ENCODE measurements at places on chromosomes 7 and 10.

DNA sequence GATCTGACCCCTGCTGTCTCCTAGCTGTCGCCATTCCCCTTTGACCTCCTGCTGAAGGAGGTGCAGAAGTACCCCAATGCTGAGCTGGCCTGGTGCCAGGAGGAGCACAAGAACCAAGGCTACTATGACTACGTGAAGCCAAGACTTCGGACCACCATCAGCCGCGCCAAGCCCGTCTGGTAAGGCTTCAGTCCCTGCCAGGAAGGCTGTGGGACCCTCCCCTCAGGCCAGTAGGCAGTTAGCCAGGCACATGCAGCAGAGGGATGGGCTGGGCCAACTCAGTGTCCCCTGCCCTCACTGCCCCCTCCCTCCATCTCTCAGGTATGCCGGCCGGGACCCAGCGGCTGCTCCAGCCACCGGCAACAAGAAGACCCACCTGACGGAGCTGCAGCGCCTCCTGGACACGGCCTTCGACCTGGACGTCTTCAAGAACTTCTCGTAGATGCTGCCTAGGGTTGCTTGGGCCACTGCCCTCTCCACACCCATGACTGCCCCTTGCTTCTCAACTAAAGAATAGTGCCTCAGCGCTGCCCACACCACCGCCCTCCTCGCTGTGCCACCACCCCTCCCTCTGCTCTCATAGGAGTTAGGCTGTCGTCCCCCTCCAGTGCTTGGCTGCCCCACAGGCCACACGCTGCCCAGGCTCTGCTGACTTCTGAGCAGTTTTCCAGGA lies 41.0 kb upstream of the ZMIZ2 start:
- no peak for DNase-seq

DNA sequence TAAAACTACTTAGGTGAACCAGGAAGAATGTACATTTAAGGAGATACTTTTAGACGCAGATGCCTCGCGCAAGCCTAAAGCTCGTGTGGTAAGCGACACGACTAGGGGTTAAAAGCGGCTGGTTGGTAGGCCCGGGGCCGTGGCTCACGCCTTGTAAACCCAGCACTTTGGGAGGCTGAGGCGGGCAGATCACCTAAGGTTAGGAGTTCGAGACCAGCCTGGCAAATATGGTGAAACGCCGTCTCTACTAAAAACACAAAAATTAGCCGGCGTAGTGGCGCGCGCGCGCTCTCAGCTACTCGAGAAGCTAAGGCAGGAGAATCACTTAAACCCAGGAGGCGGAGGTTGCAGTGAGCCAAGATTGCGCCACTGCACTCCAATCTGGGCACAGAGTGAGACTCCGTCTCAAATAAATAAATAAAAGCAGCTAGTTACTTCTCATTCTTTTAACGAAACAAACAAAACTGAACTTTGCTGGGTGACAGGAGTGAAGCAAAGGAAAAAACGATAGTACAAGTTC lies 879 bp downstream of the NUDT5 start:
- DNase-seq: no peak

DNA sequence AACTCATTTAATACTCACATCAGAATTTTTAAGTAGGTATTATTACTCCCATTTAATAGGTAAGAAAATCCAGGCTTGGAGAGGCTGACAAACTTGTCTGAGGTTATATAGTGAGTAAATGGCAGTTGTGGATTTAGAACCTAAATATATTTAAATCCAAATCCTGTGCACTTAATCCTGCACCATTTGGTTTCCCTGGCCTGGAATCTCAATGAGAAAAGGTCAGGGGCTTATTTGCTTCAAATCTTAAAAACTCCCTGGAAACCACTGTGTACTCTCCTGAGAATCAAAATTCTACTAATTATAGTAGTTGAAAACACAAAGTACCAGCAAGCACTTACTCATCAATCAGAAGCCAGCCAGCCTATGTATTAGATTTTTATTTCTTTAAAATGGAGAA lies 97.7 kb downstream of the DNMBP start:
- no peak for DNase-seq

DNA sequence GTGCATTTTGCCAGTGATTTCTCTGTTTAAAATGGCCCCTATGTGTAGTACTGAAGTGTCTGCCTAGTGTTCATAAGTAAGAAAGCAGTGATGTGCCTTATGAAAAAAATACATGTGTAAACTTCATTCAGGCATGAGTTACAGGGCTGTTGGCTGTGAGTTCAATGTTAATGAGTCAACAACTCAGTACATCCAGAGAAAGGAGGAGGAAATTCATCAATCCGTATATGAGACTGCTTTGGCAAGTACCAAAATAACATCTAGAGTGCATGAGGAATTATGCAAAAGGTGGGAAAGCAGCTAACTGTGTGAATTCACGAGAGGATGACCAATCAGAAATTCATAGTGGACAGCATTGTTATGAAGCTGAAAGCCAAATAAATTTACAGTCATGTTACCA lies 255.6 kb downstream of the ZEB1 start:
- no peak for DNase-seq

DNA sequence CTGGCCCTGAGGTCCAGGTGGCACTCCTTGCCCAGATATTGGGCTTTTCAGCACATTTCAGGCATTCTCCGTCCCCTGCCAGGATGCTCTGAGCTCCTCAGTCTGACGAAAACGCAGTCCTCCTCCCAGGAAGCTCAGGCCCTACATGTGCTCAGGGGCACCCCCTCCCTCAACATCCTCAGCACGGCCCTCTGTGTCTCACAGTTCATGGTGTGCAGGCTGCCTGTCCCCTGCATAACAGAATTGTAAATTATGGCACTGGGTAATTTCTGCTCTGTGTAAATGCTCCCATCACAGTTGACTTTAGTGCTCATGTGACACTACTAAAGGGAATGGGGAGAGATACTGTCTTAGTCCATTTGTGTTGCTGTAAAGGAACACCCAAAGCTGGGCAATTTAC lies 563.8 kb downstream of the DNAJB6 start:
- DNase-seq: no peak
